Activated CD8-positive, alpha-beta memory T cell treated with anti-CD3 and anti-CD28 coated beads for 48 hours (primary cell): ENCODE measurements at places on chromosomes 13 and 19.

DNA sequence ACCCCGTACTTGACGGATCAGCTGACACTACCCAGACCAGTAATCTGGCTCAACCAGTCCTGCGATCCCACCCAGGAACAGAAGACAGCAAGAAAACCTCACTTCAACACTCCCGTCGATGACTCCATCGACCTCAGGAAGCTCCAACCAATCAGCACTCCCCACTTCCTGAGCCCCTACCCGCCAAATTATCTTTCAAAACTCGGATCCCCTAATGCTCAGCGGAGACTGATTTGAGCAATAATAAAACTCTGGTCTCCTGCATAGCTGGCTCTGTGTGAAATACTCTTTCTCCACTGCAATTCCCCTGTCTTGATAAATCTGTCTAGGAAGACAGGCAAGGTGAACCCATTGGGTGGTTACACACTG is 1.2 kb downstream of the LSM4 start:
- no peak for DNase-seq

DNA sequence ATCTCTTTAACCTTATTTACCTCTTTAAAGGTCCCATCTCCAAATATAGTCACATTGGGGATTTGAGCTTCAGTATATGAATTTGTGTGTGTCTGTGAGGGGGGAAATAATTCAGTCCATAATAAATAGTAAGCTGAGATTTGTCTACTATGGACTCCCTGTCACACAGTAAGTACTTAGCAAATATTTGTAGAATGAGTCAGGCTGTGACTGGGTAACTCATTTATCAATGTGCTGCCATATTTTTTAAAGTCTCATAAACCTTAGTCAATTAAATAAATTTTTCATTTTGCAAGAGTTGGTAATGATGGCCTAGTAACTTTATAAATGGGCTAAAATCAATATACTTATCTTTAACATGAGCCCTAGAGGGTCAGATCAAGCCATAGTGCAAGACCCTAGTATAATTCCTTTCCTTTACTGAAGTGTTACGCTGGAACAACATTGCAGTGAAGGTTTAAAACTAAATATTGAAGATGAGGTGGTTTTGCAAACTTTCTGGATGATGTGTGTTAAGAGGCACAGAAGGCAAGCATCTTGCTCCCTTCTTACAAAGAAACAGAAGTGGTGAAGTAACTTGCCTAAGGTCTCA is 305.1 kb downstream of the KCNRG start:
- DNase-seq, result no peak

GRCh38 chr19:41455936-41456335 is 13.0 kb downstream of the ERICH4 start:
- DNase-seq, result no peak

- no peak for DNase-seq
Observed at GRCh38 chr13:112996671-112997091, 27.7 kb downstream of the MCF2L start.
